ENCODE measurements at places on chromosomes 16 and 17.

GRCh38 chr17:5355421-5356129, 63.9 kb downstream of the NUP88 start:
- DNase-seq = no peak
- H3K36me3 ChIP-seq = peaks cover 29% of the 10 kb centered on the region
- H3K4me1 ChIP-seq = no peaks in the 10 kb centered on the region
- H3K27ac ChIP-seq = no peak overlapping the region
- no peaks in the 10 kb centered on the region for H3K27me3 ChIP-seq

DNA sequence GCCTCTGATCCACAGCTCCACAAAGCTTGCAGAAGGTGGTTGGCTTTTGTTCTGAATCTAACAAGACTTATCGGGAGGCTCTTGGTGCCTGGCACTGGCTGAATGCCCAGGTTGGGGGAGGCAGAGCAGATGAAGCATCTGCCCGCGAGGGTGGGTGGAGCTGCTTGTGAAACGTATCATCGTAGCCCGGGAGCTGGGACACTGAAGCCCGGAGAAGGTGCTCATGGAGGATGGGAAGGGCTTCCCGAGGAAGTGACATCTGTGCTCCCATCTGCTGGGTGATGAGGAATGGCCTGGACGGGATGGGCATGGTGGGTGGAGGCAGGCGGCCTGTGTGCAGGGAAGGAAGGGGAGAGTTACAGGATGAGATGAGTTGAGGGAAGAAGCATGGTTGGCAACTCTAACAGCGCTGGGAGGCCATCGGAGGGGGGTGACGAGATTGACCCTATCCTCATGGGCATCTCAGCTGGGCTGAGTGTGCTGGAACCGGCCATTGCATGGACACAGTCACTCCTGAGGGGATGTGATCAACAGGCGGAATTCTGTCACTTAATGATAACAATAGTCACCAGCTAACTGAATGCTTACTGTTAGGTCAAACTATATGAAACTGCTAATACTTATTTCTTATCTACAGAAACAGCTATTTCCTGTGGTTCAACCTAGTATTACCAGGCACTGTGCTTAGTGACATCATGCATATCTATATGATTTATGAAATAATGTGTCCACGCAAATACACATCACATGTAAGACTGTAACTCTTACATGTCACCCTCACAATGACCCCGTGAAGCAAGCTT, 102.7 kb downstream of the ABCC6 start:
- H3K27ac ChIP-seq = no peak overlapping the region
- H3K36me3 ChIP-seq = peaks cover 85% of the 10 kb centered on the region
- no peak for DNase-seq
- no peaks in the 10 kb centered on the region for H3K27me3 ChIP-seq
- no peaks in the 10 kb centered on the region for H3K4me1 ChIP-seq

- no peak overlapping the region for H3K27ac ChIP-seq
- H3K4me1 ChIP-seq = peaks cover 3% of the 10 kb centered on the region
- H3K27me3 ChIP-seq = peaks cover 36% of the 10 kb centered on the region
- no peak for DNase-seq
- no peak overlapping the region for H3K4me3 ChIP-seq
Measured at GRCh38 chr16:67426950-67427349, 4.0 kb upstream of the HSD11B2 start.

DNA sequence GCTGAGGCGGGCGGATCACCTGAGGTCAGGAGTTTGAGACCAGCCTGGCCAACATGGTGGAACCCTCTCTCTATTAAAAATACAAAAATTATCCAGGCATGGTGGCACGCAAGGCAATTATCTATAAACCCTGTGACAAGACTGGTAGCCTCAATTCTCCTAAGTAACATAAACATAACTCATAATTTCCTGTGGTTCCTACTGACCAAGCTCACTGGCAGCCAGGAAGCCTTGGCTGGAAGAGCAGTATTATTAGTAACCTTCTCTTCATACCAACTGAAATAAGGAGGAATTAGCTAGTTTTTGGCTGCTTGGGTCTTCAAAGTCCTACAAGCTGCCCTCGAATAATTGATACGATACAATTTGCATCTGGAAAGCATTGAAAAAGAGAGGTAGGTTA, 31.6 kb upstream of the LRRC37A3 start:
- H3K27ac ChIP-seq = no peak overlapping the region
- peaks cover 3% of the 10 kb centered on the region for H3K4me1 ChIP-seq
- H3K36me3 ChIP-seq = no peaks in the 10 kb centered on the region

GRCh38 chr17:35560703-35561102, at the start of gene SLFN14:
SLFN14 (minus strand) TSS chr17:35560819; CDS start chr17:35558062, 2,757 bp downstream.
- no peaks in the 10 kb centered on the region for H3K36me3 ChIP-seq

GRCh38 chr17:33080091-33080490, 88.4 kb downstream of the SPACA3 start:
- H3K27me3 ChIP-seq = peaks cover 17% of the 10 kb centered on the region
- H3K27ac ChIP-seq = no peak overlapping the region
- H3K4me1 ChIP-seq = no peaks in the 10 kb centered on the region
- DNase-seq = no peak
- H3K4me3 ChIP-seq = no peak overlapping the region

GRCh38 chr17:67253384-67253783, 8.4 kb upstream of the HELZ start:
- no peak overlapping the region for H3K27ac ChIP-seq
- DNase-seq = no peak
- H3K36me3 ChIP-seq = no peaks in the 10 kb centered on the region
- peaks cover 9% of the 10 kb centered on the region for H3K4me1 ChIP-seq
- H3K4me3 ChIP-seq = no peak overlapping the region

GRCh38 chr17:57154921-57155320, 69.9 kb downstream of the AKAP1 start:
- H3K4me3 ChIP-seq = no peak overlapping the region
- peaks cover 3% of the 10 kb centered on the region for H3K27me3 ChIP-seq
- H3K36me3 ChIP-seq = no peaks in the 10 kb centered on the region
- DNase-seq = no peak

DNA sequence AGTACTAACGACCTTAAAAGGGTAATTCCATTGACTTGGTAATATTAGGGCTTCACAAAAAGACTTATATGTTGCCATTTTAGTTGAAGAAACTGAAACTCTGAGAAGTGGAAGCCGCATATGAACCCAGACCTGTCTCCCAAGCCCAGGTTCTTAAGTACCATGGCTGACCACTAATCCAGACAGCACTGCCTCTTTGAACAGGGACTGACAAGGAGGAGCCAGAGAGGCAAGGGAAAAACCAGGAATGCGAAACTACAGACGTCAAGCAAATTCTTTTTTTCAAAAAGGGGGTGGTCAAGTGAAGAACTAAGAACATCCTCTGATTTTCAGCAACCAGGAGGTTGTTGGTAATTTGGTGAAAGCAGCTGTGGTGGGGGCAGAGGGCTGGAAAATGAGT, 15.2 kb downstream of the CYB5D1 start:
- H3K4me3 ChIP-seq = no peak overlapping the region
- no peak for DNase-seq
- H3K36me3 ChIP-seq = peaks cover 25% of the 10 kb centered on the region
- peaks cover 14% of the 10 kb centered on the region for H3K4me1 ChIP-seq

- H3K27me3 ChIP-seq = peaks cover 45% of the 10 kb centered on the region
- no peak overlapping the region for H3K4me3 ChIP-seq
- H3K4me1 ChIP-seq = peaks cover 8% of the 10 kb centered on the region
- no peaks in the 10 kb centered on the region for H3K36me3 ChIP-seq
- no peak overlapping the region for H3K27ac ChIP-seq
- DNase-seq = no peak
Measured at GRCh38 chr16:84291226-84291625, 3.5 kb upstream of the WFDC1 start.

- H3K4me1 ChIP-seq = no peaks in the 10 kb centered on the region
- peaks cover 7% of the 10 kb centered on the region for H3K36me3 ChIP-seq
- no peak for DNase-seq
- H3K27me3 ChIP-seq = no peaks in the 10 kb centered on the region
- no peak overlapping the region for H3K27ac ChIP-seq
Measured at GRCh38 chr17:37135576-37135975, 186.8 kb downstream of the AATF start.
